Activated T-helper 1 cell treated with anti-CD3 and anti-CD28 coated beads, Interleukin-2, amount 50 U/mL, for 16 hours (primary cell): ENCODE measurements at places on chromosomes 5 and 9.

GRCh38 chr9:99787556-99787955, 34.1 kb upstream of the NR4A3 start:
- DNase-seq: no peak

DNA sequence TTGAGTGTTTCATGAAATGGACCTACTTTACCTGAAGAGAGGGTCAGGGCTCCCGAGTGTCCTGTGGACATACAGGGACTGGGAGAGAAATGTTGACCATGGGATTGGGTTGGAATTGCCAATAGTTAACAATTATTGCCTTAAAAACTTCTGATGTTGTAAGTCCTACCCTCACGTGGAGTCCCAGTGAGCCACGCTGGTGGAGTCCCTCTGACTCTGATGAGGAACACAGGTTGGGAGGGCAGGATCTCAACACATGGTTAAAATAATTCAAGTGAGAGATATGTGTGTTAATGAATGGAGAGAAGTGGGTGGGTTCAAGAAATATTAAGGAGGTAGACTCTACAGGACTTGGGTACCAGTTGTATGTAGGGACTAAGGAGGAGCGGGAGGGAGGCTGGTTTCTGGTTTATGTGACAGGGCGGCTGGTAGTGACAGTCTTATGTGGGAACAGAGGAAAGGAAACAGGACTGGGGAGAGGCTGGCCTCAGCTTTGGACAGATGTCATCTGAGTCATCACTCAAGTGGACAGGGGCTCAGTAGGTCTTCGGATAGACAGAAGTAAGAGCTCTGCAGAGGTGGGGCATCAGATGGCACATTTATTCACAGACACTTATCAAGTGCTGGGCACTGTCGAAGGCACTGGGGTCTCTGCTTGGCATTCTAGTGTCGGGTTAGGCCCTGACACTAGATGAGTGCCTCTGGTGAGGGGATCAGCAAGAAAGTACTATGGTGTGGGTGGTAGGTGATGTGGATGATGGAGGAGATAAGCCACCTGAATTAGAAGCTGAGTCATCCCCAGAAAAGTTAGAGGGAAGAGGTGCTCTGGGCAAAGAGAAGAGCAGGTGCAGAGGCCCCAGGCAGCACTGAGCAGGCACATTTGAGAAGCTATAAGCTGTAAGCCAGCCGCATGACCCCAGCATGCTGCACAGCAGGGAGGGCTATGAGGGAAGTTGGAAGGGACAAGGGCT, 27.2 kb downstream of the MAML1 start:
- DNase-seq: no peak

- no peak for DNase-seq
These were observed 4.8 kb upstream of the IER5L start for GRCh38 chr9:129182625-129183494.

DNA sequence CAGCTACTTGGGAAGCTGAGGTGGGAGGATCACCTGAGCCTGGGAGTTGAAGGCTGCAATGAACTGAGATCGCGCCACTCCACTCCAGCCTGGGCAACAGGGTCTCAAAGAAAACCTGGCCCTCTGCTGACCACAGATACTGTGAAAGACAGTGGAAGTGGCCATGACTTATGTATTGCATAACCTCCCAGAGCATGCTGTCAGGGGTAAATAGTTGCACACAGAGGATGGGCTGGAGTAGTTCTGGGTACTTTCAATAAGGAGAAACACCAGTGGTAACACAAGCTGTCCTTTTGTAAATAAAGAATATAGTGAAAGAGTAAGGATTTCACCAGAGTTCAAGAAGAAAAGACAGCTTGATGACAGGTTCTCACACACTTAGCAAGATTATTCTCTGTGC, 1.8 kb downstream of the ACER2 start:
- DNase-seq: no peak

DNA sequence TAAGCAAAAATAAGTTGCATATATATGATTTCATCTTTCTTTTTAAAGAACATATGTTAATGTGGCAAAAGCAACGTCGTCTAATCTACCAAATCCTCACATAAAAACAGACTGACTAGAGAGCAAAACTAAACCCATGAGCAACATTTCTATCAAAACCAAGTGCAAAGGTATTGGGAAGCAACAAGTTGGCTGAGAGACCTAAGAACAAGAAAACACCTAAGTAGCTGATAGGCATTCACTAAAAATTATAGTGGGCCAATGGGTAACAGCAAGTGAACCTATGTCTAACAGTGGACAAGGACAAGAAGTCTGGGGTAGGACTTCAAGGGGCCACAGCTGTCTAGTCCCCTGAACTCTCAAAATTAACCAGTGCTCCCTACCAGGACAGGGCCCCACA, 130.1 kb downstream of the SIL1 start:
- no peak for DNase-seq

DNA sequence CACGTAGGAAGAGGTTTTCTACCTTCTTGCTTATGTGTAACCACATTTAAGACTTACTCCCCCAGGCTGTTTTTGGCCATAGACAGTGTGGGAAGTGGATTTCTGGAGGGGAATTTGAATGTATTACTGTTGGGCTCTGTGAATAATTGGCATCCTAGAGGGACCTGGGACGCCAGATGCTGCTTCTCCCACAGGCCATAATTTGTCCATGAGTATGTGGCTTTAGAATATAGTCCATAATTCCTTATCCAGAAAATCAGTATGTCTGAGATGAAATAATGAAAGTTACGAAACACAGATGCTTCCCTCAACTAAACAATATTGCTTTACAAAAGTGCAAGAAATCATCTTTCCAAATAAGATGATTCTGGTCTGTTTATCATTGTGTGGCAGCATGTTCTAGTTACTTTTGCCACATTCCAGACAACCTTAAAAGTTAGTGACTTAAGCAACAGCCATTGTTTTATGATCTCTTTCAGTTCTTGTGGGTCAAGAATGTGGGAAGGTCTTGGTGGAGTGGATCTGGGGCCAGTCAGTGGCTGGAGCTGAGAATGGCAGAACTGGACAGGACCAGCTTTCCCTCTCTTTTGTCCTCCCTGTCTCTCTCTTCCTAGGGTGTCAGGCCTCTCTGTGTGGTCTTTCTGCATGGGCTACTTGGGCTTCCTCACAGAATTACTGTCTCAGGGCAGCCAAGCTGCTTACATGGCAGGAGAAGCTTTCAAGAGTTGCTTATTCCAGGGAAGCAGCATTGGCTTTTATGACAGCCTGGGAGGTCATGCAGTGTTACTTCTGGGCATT, 79.4 kb downstream of the FBXL7 start:
- no peak for DNase-seq

GRCh38 chr5:53469946-53470687, 10.3 kb upstream of the FST start:
- DNase-seq: no peak

- no peak for DNase-seq
These were observed 180.7 kb downstream of the MEF2C start for GRCh38 chr5:88702332-88702731.

GRCh38 chr5:50887889-50888633, 221.6 kb downstream of the PARP8 start:
- no peak for DNase-seq

GRCh38 chr5:123235781-123236180, 146.7 kb downstream of the PRDM6 start:
- DNase-seq: no peak

- DNase-seq: no peak
These were observed 48.3 kb upstream of the LRRC14B start for GRCh38 chr5:143041-143440.

- no peak for DNase-seq
These were observed 24.4 kb upstream of the GRPEL2 start for GRCh38 chr5:149320791-149321330.

- DNase-seq: no peak
These were observed 15.7 kb upstream of the BTF3 start for GRCh38 chr5:73482383-73483136.

GRCh38 chr9:86351880-86352279, 2.3 kb downstream of the TUT7 start:
- DNase-seq: no peak

GRCh38 chr9:4443439-4443838, 46.8 kb upstream of the SLC1A1 start:
- no peak for DNase-seq

DNA sequence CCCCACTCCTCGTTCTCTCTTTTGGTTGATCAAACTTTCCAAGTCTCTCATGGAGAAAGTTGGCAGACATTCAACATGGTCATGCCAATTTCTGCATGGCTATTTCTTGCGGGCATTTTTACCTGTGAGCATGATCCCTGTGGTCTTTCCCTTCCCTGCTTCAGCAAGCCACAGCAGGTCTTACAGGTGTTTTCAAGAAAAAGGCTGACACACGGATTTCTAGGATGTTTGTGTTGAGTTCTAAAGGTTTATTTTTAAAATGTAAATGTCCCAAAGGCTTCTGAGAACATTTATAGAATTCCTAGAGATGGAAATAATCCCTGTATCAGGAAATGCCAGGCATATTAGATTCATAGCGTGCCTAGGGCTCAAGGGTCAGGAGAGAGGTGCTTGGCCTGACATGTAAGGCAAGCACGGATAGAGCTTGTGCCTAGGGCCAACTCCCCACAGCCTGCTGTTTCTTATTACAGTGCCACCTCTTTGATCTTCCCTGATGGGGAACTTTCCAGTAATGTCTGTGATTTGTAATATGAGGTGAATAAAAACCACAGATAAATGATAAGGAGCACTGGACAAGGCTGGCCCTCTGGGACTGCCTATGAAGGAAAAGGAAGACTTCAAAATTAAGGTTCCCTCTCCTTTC, 79.8 kb downstream of the MUSK start:
- no peak for DNase-seq

DNA sequence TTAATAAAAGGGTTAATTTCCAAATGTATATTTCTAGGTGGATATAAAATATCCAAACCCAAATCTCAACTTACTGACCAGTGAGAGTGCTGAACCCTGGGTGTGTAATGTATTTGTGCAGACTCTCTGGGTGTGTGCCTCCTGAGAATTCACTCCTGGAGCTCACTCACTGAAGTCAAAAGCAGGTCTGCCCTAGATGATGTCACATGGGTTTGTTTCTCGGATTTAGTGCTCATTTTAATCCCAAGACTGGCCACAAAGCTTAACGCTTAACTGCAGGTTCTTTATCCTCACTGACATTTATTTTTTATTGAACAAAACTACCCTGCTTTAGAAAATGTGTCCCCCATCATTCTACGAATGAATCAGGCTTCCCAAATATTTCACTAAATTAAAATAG, 179.4 kb downstream of the PPP2R2B start:
- DNase-seq: no peak
